ENCODE measurements at places on chromosomes 12 and 14.
A peak's percentile ranks its signal among the peaks of the same experiment; 100 is the strongest.

DNA sequence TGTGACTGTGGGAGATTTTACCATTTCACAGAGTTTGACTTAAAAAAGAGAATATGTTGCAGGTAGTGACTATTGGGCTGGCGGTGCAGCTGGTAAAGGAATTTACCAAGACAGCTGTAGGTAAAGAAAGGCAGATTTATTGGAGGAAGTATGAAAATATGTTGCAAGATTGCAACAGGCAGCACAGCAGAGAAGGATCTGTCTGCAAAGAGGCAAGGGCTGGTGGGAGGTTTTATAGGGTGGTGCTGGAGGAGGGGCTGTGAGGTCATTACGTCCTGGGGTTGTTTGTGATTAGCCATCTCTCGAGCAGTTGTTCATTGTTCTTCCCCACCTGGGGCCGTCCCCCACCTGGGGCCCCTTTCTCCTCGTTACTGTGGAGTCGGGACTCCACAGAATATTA lies 62.1 kb downstream of the ACACB start:
- no peak for DNase-seq

DNA sequence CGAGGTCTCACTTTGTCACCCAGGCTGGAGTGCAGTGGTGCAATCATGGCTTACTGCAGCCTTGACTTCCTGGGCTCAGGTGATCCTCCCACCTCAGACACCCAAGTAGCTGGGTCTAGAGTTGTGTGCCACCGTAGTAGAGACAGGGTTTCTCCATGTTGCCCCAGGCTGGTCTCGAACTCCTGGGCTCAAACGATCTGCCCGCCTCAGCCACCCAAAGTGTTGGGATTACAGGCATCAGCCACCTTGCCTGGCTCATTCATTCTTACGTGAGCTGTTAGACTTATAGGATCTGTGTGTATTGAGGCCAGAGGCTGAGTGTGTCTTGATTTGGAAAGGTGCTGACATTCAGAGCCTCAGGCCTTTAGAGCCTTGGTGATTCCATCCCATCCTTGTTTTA lies 128.1 kb downstream of the SLC25A47 start:
- DNase-seq, result no peak

GRCh38 chr12:14588571-14588970 lies 20.9 kb upstream of the PLBD1 start:
- DNase-seq, result no peak

DNA sequence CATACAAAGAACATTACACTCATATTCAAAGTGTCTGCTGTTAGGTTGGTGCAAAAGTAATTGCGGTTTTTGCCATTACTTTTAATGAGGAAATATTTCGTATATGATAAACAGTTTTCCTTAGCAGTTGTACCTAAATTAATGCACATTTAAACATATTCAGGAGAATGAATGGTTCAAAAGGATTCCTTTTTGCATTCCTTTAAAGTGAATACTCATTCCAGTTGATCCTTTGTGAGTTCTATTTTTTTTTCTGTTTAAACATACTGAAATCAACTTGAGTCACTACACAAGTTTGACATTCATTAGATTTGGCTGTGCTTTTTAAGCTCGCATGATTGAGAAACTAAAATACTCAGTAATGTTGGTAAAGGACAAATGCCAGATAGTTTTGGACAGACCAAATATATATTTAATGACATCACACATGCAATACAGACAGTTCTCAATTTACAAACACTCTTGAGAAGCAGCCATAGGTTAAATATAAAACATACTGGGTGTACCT lies 13.8 kb upstream of the SLC38A2 start:
- no peak for DNase-seq

DNA sequence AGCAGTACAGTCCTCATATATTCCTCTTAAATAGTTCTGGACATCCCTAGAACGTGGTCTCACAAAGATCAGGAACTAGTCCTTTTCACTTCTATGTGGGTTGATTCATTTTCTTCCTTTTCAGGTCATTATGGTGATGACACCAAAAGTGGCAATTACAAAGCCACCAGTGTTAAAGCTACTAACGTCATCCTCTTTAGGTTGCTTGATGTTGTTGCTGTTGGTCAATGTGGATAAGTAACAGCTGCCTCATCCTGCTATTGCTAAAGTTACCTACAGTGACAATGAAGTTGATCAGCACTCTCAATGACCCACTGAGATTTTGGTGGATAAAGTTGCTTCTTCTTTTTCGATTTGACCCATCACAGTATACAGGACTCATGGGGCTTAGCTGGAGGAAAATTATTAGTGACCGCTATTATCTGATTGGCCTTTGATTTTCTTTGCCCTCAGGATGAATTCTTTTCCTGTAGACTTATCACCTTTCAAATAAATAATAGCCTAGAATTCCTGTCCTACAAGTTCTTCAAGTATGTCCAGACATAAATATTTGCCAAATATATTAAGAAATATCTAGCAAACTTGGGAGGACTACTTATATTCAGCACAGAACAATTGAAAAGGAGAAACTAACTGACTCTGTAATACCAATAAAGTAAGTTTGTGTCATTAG lies 54.0 kb upstream of the ATP2B1 start:
- no peak for DNase-seq

GRCh38 chr14:69525896-69526295 lies 41.4 kb downstream of the PLEKHD1 start:
- no peak for DNase-seq

GRCh38 chr12:16524378-16524777 lies 81.6 kb downstream of the LMO3 start:
- DNase-seq, result no peak

GRCh38 chr12:94225947-94226630 lies 77.7 kb downstream of the PLXNC1 start:
- no peak for DNase-seq

- no peak for DNase-seq
Observed at GRCh38 chr14:92135269-92135668, 13.5 kb downstream of the CPSF2 start.

DNA sequence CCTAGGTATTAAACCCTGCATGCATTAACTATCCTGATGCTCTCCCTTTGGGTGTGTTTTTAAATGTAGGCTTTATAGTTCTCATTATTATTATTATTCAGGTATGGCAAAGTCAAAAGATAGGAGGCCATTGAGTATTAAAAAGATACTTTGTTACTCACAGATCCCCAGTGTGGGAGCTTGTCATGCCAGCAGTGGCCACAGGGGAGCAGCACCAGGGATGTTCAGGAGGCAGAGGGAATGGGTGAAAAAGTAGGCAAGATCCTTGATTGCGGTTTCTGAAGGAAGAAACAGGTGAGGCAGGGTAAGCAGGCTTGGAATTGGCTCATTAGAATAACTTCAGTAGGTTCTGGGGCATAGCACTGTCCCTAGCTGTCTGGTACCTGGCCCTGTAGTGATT lies 382.2 kb downstream of the MED13L start:
- DNase-seq, result no peak

DNA sequence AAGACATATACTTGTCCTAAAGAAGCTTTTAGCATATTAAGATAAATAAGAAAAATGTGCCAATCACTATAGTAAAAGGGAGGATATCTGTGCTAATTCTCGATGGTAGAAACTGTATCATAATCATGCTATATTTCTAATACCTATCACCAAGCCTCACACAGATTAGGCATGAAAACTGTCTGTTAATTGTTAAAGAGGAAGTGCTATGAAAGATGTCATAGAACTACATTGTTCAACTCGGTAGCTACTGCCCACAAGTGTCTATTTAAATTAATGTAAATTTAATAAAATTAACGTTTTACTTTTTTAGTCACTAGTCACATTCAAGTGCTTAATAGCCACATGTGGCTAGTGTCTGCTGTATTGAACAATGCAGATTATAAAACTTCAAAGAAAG lies 77.5 kb upstream of the KICS2 start:
- DNase-seq, result no peak

GRCh38 chr14:75370416-75371205 lies 57.2 kb upstream of the JDP2 start:
- no peak for DNase-seq

DNA sequence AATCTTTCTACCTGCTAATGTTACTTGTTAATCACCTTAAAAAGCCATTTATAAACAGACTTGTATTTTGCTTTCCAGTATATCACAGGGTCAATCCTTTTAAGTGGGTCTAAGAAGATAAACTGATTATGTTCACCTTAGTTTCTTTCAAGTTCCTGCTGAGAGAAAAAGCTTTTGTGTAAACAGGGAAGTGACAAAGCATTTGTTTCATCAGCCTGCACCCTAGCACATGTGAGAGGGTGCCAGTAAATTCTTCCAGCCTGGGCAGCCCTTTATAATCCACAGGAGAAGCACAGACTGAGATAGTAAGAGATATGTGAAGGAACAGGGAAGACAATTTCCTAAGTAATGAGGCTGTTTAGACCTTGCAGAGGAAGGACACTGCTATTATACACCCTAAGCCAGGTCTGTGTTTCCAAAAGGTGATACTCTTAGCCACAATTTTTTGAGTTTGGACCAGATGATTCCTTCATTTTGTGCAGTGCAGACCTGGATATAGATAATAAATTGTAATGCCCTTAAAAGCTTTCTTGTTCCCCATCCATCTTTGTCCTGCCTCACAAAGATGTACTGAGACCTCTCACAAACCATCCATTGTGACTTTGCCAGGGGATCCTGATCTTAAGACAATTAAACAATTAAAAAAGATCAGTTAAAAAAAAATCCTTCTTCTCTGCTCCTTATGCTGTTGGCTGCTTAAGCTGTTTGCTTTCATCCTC lies 150.7 kb downstream of the KTN1 start:
- DNase-seq, result no peak

- no peak for DNase-seq
Observed at GRCh38 chr12:2930865-2931264, 28.3 kb upstream of the TEAD4 start.

DNA sequence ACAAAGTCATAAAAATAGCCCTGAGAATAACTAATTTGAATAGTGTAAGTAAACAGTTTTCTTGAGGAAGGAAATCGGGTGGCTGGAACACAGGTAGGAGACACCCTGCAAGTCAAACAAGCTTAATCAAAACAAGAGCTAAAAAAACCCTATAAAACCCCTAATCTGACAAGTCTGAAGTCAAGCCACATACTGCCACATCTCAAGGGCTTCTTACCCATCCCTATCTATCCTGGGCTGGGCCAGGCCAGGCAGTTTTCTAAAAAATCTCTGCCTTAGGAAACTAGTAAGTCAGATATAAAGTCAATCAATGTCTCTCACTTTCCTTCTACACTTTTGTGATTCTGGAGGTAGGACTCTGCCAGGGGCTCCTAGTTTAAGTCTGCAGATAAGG lies 15.3 kb downstream of the UBE2N start:
- DNase-seq, result no peak

DNA sequence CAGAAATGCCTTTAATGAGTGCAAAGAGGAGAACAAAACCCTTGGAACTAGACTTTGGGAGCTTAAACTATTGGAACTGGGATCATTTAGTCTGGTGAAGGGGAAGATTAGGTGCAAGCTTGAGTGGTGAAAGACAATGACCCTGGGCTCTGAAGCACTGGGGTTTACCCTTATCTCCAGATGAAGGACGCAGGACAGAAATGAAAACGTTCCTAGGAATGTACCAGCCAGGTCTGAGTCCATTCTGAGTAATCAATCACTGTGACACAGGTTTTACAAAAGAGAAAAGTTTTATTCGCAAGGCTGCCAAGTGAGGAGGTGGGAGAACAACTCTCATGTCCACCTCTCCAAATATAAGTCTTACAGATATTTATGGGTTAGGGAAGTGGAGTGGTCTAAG lies 249.1 kb downstream of the LRIG3 start:
- no peak for DNase-seq

DNA sequence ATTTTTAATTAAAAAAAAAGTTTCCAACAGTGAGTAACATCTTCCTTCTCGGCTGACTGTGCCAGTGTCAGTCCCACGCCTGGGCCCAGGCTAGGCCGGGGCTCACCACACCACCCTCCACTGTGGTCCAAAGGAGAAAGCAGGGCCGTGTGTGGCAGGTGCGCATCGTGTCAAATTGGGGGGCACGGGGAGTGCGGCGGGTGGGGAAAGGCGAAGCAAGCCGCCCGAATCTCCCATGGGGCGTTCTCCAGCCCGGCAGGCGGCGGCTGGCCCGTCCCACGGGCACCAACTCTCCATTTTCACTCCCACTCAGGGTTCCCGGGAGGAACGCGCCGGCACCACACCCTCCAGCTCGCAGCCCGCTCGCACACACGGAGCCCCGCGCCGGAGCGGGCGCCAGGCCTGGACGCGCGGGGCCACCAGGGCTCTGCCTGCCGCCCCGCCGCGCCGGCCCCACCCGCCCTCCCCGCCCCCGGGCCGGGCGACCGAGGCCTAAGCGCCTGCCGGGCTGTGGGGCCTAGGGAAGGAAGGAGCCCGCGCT lies 604 bp downstream of the EEA1 start:
- DNase-seq, result peak; percentile 46

DNA sequence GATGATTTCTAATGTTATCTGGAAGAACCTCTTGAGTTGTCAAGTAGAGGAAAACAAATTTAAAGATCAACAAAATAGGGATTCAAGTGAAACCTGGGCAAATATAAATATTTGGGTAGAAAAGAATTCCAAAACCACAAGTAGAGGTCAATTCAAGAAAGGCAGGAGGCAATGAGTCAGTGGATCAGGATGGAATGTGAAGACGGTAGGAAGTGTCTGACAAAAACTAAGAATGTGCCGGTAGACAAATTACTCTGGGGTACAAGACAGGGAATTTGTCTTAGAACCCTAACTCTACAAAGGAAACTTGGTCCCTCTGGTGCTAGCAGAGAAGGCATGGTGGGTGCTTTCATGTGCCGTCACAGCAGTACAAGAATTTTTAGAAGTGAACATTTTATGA lies 13.6 kb downstream of the ABCD2 start:
- no peak for DNase-seq

- no peak for DNase-seq
Observed at GRCh38 chr12:124568431-124569374, 1.3 kb upstream of the NCOR2 start.

DNA sequence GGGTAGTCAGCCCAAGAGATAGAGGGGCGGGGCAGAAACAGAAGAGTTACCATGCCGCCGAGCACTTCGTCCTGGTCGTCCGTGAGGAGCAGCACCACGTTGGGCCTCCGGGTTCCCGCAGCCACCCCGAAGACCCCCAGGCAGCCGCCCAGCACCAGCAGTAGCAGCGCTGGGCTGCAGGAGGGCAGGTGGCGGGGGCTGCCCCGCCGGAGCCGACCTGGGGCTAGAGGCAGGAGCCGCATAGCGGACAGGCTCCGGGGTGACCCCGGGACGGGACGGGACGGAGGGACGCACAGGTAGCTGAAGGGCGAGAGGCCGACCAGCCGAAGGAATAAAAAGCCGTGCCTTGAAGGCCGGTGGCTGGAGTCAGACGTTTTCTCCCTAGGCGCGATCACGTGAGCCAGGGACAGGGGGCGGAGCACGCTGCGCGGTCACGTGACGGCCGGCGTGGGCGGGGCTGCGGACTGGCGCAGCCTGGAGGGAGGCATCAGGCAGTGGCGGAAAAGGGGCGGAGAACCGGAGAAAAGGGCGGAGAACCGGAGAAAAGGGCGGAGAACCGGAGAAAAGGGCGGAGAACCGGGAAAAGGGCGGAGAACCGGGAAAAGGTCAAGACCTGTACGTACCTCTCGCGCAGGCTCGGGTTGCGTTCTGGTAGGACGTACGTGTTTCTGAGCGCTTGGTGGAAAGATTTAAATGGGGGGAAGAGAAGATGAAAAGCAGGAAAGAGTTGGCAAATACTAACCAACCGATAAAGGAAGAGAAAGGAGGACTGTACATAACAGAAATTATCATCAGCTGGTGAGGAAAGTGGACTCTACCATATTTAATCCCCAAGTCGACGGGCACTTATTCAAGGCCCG lies at the start of gene GNS:
Gene GNS (minus strand): TSS at position 372 of the 860 bp plus-strand sequence. CDS start 130 bp downstream, at position 242.
- DNase-seq, result peak; percentile 63

Measured in SW 1271 (cell line).